Posterior cingulate gyrus (tissue), 11 donors: ENCODE measurements at places on chromosomes 12 and 14.

- no peak for DNase-seq
Observed at GRCh38 chr14:104401785-104402184, 177.8 kb upstream of the C14orf180 start.

DNA sequence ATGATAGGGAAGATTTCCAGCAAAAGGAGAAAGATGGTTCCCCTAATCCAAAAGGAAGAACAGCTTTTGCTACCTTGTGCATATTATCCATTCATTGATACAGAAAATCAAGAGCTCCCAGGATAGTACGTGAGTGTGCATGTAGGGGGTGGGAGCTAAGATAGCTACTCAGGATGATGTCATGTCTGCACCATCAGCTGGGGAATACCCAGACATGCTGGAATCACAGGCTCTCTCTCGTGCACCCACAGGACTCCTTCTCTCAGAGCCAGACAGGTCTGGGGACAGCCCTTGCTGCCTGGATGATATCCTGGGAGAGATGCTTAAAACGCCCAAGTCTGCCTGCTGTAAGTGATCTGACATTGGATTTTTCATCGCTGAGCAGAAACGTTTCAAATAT lies 38.9 kb downstream of the FOXN3 start:
- no peak for DNase-seq

DNA sequence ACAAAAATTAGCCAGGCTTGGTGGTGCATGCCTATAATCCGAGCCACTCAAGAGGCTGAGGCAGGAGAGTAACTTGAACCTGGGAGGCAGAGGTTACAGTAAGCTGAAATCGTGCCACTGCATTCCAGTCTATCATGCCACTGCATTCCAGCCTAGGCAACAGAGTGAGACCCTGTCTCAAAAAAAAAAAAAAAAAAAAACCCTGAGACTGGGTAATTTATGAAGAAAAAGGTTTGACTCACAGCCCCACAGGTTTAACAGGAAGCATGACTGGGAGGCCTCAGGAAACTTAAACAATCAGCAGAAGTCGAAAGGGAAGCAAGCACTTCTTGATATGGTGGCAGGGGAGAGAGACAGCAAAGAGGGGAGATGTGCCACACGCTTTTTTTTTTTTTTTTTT lies 123.2 kb downstream of the GXYLT1 start:
- no peak for DNase-seq

- DNase-seq = no peak
Observed at GRCh38 chr12:132484891-132485441, 5.0 kb upstream of the FBRSL1 start.

- DNase-seq = no peak
Observed at GRCh38 chr14:52303236-52303635, 10.9 kb upstream of the PTGER2 start.

DNA sequence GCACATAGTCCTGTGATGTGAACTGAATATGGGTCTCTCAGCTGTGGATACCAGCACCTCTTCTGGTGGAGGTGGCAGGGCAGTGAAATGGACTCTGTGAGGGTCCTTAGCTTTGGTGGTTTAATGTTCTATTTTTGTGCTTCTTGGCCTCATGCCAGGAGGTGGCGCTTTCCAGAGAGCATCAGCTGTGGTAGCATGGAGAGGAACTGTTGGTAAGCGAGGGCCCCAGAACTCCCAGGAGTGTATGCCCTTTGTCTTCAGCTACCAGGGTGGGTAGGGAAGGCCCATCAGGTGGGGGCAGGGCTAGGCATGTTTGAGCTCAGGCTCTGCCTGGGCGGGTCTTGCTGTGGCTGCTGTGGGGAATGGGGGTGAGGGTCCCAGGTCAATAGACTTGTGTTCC lies 241.7 kb downstream of the AEBP2 start:
- DNase-seq = peak; percentile 52

DNA sequence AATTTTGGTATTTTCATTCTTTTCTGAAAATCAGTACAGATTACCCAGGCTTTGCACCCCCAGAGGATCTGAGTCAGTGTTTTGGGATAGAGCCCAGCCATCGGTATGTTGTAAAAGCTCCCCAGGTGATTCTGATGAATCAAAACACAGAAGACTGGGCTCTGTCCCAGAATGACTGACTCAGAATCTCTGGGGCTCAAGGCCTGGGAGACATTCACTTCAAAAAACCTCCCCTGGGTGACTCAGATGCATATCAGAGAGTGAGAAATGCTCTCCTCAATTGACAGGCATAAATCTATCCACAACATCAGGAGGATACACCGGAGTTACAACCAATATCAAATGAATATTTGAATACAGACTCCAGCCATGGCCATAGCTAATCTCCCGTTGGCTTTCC lies 32.6 kb downstream of the SLC35F4 start:
- DNase-seq = no peak

DNA sequence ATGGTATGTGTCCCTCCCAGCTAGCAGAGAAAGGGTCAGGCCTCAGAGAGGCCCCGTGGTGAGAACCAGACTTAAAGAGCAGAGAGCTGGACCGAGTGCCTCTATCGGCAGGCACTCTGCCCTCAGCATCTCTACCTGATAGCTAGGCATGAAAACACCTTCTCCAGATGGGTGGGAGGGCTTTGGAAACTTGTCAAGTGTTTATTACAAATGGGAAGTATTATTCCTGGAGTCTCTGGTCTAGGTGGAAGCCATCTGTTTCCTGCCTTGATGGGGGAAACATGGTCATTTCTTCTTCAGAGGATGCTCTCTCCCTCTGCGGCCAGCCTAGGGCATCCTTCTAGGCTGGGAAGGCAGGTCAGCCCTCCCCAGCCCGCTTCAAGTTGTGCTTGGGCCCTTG lies 2.3 kb downstream of the TMEM63C start:
- no peak for DNase-seq

- DNase-seq = no peak
Observed at GRCh38 chr12:41023836-41024235, 164.3 kb upstream of the PDZRN4 start.

DNA sequence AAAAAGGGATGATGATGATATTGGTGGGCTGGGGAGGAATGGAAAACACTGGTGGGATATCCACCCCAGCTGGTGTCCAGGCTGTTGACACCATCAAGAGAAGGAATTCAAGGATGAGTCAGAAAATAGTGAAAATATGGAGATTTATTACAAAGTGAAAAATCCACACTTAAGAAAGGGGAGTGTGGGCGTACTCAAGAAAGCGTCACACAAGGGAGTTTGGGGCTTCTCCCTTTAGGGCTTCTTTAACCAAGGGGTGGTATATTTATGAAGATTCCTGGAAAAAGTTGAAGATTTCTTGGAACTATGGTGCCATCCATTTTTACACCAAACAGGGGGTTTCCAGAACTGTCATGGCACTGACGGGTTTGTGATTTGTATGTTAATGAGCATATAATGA lies 63.1 kb upstream of the ARID2 start:
- no peak for DNase-seq

DNA sequence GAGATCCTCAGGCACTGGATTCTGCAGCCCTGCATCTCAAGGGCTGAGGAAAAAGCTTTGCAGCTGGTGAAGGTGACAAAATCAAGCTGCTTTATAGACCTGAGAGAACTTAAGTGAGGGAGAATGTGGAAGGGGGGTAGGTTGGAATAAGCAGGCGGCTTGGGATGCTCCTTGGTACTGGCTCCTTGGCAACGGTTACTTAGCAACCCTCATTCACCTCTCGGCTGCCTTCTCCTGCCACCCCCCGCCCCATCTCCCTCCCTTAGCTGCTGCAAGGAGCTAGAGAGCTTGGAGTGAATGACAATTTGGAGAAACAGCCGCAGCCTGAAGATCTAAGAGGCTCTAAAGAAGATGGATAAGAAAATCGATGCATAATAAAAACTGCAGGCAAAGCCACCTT lies 44.1 kb upstream of the CISTR start:
- peak; percentile 38 for DNase-seq

GRCh38 chr12:62694116-62694515 lies 227.5 kb downstream of the MON2 start:
- no peak for DNase-seq

DNA sequence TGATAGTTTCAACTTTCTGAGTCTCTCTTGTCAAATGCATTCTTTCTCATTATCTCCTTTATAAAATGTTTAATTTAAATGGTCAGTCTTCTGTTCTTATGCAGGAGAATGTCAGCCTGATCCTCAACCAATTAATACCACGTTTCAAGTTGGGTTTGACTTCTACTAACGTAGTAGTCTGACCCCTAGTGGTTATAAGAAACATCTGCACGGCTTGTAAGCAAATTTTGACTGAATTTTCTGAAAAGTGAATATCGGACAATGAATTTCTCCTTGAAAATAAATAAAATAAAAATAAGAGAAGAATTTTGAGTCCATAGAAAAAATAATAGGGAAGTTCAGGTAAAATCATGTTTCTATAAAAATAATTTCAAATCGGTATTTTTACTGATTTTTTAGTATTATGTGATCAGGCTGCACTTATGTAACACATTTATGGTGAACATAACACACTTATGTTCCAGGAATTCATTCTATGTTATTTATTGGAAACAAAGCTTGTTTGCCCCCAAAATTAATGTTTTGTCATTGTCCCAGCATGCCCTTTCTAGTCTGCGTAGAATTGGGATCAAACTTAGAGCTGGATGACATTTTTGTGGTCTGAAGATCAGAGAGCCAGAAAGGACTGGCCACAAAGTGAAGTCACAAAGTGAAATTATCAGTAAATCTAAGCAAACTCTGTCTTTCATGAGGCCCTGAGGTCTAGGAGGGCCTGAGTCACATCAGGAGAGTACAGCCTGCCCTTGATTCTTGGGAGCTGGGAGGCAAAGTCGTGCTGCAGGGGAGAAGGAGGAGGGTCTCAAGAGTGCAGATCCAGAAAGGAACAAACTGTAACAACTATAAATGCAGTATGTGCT lies 101.2 kb upstream of the STXBP6 start:
- DNase-seq = no peak
